ENCODE measurements at places on chromosomes 13 and 19. TPM values are rescaled to one million over a fixed set of nuclear protein-coding genes. Genes with fewer than 3 reads are reported as not detected.

The VAV1 gene
- not detected for total RNA-seq

The ZNF835 gene
- total RNA-seq = 3.6 TPM

The ZNF709 gene
- 4.8 TPM for total RNA-seq

The ADGRE1 gene
- total RNA-seq = under 0.01 TPM

The PGLYRP1 gene
- total RNA-seq = not detected

The COX7A1 gene
- total RNA-seq = 30.0 TPM

The ZNF253 gene
- total RNA-seq = 5.6 TPM

The AZU1 gene
- 0.17 TPM for total RNA-seq

The CD22 gene
- 1.2 TPM for total RNA-seq

The C1QTNF9 gene
- under 0.01 TPM for total RNA-seq

The USPL1 gene
- 12.4 TPM for total RNA-seq

The STOML3 gene
- total RNA-seq = not detected

The SYCN gene
- not detected for total RNA-seq

The SYNE4 gene
- under 0.01 TPM for total RNA-seq

The C5AR1 gene
- total RNA-seq = 0.33 TPM

The TNFSF13B gene
- total RNA-seq = 5.4 TPM

The AP2S1 gene
- total RNA-seq = 143 TPM

The IFI30 gene
- total RNA-seq = 8.8 TPM

Measured in fibroblast of lung (primary cell).